ENCODE measurements at places on chromosomes 5 and 9.

DNA sequence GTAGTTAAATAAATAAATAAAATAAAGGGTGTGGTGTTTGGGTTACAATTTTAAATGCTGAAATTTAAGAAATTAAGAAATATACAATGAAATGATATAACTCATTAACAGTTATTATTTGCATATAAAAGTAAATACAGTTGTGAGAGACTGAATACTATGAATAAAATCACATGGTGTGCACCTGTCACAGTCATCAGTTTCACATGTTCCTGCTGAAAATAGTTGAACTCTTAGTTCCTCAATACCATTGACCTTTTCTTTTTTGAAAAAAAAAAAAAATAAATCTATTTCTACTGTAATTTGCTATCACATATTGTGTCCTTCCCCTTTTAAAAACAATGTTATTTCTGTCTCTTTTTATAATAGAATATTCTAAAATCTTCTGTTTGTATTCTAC, 130.9 kb upstream of the CHD1 start:
- DNase-seq = no peak

- no peak for DNase-seq
These were observed 55.9 kb downstream of the TMEM215 start for GRCh38 chr9:32839013-32839885.

DNA sequence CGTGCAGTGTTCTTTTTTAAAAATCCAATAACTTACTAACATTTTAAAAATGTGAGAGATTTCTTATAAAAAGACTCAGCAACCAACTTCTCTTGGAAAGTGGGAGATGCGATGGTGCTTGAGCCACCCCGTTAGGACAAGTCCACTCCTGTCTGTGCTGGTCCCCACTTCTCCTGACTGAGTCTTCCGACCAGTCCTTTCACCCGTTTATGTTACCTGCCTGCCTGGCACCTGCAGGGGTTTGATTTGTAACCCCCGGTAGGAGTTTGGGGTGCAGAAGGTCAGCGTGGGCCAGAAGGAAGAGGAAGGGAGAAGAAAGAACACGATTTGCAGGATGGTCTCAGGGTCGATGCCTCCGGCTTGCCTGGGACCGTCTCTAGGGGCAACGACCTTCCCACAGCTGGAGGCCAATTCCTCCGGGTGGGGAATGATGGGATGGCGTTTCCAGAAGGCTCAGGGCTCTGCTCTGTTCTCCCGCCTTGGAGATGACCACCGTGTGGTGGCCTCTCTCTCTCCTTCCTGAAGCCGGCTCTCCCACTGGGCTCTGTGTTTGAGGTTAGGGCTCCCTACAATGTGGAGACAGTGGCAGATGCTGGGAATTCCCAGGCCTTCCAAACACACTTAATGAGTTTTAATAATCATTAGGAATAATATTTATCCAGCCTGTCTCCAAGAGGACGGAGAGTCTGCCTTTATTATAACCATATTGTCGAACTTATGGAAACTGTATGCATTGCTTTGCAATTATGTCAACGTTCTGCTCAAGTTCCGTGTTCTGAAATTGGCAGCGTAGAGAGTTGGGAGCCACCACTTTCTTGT, 14.8 kb downstream of the COL27A1 start:
- DNase-seq = no peak

DNA sequence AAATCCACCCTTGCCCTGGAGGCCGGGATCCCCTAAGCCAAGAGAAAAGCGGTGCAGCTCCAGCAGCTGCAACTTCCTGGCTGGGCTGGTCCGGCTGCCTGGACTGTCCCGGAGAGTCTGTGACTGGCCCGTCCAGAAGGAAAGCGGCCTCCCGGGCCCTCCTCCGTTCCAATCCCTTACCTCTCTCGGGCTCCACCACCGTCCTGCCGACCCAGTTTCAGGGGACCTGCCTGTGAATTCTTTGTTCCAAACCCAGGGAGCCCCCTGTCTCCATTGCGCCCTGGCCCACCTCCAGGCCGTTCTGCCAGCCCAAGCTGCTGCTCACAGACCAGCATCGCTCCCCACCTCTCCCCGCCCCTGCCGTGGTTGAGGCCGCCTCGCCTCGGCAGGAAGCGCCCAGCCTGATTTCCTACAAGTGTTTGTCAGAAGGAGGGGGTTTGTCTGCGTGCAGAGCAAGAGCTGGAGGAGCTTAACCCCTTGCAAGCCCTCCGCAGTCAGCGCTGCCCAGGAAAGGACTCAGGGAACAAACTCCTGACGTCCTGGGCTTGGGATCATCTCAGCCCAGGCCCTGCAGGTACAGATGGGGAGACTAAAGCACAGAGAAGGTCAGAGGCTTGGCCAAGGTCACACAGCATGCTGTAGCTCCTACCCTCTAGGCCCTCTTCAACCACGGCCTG, at the start of gene AKNA:
Gene AKNA (minus strand): TSS at position 303 of the 677 bp plus-strand sequence. CDS start 6,649 bp downstream, outside the sequence.
- DNase-seq = peak; percentile 72

GRCh38 chr9:69385581-69386033, 60.6 kb downstream of the ENTREP1 start:
- no peak for DNase-seq

- DNase-seq = no peak
These were observed 11.1 kb downstream of the URM1 start for GRCh38 chr9:128382261-128382660.

DNA sequence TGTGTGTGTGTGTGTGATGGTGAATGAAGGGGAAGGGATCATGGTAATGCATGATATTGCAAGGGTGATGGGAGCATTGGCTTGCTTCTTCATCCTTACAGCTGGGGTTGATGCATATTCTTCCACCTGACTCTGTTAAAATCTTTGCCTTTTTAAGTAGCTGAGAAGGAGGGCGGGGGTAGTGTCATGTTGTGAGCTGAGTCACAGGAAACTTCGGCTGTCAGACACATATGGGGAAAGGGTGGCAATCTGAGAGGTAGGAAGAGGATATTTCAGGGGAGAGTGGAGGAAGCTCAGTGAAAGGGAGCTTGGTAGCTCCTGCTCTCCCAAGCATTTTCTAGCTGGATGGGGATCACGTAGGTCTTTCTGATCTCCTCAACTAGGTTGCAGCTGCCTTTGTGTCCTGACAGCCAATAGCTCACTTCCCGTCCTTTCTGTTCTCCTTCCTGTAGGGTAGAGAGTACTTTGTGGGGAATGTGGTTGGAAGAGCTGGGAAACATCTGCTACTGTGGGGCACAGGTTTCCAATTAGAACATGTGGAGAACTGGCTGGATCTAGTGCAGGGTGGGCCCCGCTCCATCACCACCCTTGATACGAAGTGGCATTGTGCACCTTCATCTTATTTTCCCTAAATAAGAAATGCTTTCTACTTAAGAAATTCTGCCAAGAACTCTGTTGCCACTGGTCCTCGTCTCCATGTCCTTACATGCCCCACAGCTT, 18.1 kb upstream of the CLK4 start:
- DNase-seq = no peak

- DNase-seq = no peak
These were observed 2.3 kb upstream of the TNIP1 start for GRCh38 chr5:151083081-151083676.

- DNase-seq = no peak
These were observed 60.0 kb downstream of the PSMB7 start for GRCh38 chr9:124355039-124355940.

DNA sequence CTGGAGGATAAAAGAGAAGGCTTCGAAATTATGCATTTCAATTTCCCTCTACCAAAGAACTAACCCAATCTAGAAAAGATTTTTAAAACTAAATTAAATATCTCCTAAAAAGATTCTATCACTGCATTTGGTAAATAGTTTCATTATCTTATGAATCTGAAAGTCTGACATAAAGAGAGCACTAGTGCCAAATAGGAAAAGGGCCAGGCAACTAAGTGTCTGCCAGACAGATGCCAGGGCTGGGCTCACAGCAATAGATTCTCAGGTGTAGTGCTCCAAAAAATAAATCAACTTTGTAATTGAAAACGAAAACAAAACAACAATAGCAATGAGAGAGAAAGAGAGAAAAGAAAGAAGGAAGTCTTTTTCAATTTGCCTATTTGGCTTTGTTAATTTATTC, 157.7 kb upstream of the GNA14 start:
- no peak for DNase-seq

DNA sequence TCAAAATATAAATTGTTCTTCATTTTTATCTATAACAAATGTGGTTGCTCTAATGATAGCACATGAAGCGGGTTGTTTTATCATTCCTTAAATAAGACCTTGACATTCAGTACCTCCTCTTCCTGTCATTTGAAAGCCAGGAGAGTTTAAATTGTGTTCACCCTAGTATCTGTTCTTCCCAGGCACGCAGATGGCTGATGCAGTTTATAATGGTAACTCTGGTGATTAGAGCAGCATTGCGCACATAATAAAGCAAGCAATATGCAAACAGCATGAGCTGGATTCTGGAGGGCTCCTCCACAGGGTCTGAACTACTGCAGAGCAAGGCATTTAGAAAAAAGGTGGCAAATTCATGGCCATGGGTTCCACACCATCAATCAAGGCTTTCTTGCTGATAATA, 307.8 kb downstream of the ENC1 start:
- DNase-seq = no peak

DNA sequence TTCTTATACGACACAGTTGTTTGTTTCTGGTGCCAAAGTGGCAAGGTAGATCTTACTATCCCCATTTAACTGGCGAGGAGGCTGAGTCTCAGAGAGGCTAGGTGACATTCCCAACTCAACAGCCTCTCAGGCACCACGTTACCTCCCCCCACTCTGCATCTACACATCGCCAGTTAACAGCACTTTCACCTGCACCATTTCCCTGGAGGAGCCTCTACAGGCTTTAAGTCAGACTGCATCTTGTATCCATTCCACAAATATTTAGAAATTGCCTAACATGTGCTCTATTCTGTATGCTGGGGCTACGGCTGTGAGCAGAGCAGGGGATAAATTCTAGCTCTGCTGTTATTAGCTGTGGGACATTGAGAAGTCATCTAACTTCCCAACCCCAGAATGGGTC, 168.6 kb downstream of the INSYN2B start:
- no peak for DNase-seq

DNA sequence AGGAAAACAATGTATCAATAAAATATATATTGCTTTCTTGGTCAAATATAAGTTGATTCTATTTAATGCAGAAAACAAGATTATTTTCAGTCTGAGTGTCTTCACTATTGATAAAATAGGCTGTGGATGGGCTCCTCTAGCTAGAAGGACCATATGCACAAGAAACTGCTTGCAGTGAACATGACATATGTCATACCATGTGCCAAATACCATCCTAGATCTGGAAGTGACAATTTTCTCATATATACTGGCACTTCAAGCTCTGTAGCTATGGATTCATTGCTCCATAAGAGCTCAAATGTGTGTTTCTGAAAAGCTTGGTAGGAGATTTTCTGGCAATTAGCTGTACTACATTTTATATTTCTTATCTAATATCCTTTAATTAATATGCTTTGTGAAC, 95.6 kb upstream of the CDH6 start:
- no peak for DNase-seq

DNA sequence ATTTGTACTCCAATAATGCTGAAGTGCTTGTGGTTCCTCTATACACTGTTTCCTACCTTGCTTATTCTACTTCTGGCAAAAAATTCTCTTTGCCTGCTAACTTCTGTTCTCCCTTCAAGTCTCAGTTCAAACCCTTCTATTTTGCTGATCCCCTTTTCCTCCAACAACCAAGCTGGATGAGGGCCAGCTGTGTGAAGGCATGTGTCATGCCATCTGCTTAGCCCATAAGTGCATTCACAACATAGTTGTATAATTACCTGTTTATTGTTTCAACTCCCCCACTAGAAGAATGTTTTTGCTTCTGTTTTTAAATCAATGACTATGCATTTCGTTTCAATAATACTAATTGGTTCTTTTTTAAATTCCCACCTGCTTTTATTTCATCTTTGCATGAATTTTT, 1951.4 kb upstream of the WWC1 start:
- no peak for DNase-seq

- no peak for DNase-seq
These were observed 1.8 kb downstream of the MARCHF6 start for GRCh38 chr5:10355071-10355889.

DNA sequence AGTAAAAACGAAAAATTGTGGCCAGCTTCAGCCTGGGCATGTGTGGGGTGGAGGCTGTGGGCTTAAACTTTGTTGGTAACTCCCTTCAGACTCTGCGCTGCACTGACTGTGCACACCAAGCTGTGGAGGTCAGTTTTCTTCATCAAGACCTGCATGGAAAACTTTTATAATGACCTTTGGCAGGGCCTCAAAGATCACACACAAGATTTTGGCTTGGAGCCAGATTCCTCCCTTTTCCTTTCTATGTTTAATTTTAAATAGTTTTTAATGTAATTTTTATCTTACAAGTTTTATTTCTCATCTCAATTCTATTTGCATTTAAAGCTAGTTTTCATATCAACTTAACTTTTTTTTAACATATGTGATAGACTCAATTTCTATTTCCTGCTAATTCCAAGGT, 1211.1 kb upstream of the CDH18 start:
- DNase-seq = no peak

DNA sequence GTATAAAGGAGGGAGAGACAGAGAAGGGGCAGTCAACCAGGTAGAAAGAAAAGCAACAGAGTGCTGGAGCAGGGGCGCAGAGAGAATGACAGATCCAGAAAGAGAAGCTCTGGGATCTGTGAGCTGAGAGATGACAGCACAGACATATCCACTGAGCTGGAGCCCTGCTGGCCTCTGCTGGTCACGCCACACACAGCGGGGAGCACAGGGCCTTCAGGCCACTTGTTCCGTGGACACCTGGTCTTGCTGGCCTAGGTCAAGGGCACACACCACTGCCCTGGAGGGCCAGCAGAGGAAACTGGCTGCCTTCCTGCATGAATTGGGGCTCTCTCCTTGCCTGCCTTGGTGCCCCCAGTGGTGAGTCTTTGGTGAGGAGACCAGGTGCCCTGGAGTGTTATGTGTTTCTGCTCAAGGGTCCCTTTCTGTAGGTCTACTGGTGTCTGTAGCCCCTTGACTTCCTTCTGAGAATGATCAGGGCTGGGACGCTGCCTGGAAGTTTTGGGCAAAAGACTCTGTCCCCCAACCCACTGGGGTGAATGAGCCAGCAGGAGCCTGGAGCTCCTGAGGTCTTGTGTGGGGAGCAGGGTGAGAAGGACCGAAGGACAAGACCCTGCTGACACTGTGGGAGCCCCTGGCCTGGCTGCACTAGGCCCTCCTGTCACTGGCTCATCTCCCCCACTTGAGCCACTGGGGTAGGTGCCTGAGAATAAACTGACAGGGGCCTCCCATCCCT, 59.2 kb upstream of the ADAMTS2 start:
- DNase-seq = no peak

- no peak for DNase-seq
These were observed 71.3 kb downstream of the NDFIP1 start for GRCh38 chr5:142179776-142180387.

DNA sequence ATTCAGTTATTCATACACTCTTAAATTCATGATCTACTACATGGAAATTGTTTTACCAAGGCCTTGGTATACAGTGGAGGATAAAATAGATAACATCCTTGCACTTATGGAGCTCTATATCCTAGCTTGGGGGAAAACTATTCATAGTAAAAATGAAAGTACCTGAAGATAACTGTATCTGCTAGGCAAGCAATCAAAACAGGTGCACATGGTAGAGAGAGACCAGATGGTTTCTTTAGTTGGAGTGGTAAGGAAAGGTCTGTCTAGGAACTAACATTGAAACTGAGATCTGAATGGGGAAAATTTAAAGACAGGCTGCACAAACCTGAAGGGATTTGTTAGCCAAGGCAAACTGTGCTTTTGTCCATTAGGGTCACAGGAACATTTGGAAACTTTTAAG, 11.1 kb upstream of the SLCO4C1 start:
- no peak for DNase-seq
